ENCODE measurements at places on chromosomes 7 and 10.

- no peak for DNase-seq
These were observed 16.7 kb downstream of the WDR91 start for GRCh38 chr7:135194494-135195095.

- DNase-seq, result no peak
These were observed 248.8 kb upstream of the SMIM30 start for GRCh38 chr7:113367041-113367586.

DNA sequence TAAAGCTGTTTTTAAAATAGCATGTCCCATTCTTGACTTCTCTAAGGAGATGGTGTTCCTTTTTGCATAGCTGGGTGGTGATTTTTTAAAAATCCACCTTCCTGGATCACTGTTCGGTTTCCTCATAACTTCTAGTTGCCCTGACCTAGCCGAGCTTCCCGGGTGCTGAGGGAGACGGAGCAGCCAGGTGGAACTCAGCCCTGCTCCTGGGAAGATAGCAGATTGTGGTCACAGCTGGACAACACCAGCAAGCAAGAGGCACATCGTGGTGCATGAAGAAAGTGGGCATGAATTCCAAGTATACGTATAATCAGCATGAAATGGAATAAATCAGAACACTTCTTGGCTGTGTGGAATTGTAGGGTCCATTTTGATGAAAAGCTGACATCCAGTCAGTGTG is 73.5 kb upstream of the RSU1 start:
- no peak for DNase-seq

- peak; percentile 2 for DNase-seq
These were observed 31.7 kb downstream of the CAMK2B start for GRCh38 chr7:44293561-44294324.

- no peak for DNase-seq
These were observed 77.5 kb downstream of the SLC16A9 start for GRCh38 chr10:59631882-59632807.

- no peak for DNase-seq
These were observed 3.1 kb upstream of the C10orf90 start for GRCh38 chr10:126673565-126673964.
